ENCODE measurements at places on chromosomes 1 and 21. TPM values are rescaled to one million over a fixed set of nuclear protein-coding genes. Genes with fewer than 3 reads are reported as not detected.
A peak's percentile ranks its signal among the peaks of the same experiment; 100 is the strongest.

Gene TMCO4
- 15.9 TPM for total RNA-seq

Gene OBSCN
- 13.8 TPM for total RNA-seq

Gene FLG2
- total RNA-seq, result not detected

Gene SFN
- total RNA-seq, result 2.4 TPM

Gene NTMT2
- total RNA-seq, result not detected

Gene SLC19A2
- 5.1 TPM for total RNA-seq

Gene LAMB3
- 1.9 TPM for total RNA-seq

Gene SMCP
- not detected for total RNA-seq

- no peak overlapping the region for H3K27ac ChIP-seq
- peaks cover 3% of the 10 kb centered on the region for H3K4me1 ChIP-seq
- DNase-seq, result no peak
- no peak overlapping the region for H3K4me3 ChIP-seq
- H3K36me3 ChIP-seq, result peaks cover 64% of the 10 kb centered on the region
These were observed 7.7 kb upstream of the PSMD4 start for GRCh38 chr1:151246786-151247185.

DNA sequence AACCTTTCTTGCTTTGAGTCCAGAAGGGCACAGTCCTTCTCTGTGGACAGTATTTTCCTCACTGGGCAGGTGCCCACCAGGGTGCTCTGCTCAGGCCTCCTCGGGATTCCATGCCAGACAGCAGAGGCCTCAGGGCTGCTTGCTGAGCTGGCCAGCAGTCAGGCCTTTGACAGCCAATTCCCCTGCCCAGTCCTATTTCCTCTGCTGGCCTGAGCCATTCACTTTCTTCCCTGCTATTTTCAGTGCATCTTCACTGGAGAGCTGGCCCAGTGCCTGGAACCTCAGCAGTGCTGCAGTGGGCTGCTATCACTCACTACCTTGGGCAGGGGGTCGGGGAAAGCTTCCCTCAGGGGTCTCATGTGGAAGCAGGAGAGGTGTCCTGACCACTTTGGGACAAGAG is 33.2 kb downstream of the KCNA10 start:
- H3K4me3 ChIP-seq, result no peak overlapping the region
- H3K4me1 ChIP-seq, result no peaks in the 10 kb centered on the region
- no peak for DNase-seq

DNA sequence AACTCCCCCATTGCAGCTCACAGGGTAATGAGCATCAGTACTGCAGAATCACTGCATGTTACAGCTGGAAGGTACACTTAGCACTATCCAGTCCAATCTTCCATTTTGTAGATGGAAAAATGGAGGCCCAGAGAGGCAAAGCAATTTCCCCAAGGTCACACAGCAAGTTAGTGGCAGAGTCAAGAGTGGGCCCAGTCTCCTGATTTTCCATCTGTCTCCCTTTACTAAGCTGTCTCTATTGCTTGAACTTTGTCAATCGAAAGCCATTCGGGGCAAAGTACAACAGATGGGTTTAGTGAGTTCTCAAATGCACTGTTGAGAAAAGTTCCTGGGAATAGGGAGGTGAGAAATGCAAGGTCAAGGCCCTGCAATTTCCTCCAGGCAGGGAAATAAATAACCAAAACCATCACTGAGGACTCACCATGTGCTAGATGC is 50.4 kb upstream of the IFFO2 start:
- no peak overlapping the region for H3K4me3 ChIP-seq
- peaks cover 29% of the 10 kb centered on the region for H3K4me1 ChIP-seq
- DNase-seq, result no peak
- no peak overlapping the region for H3K27ac ChIP-seq
- H3K27me3 ChIP-seq, result peaks cover 4% of the 10 kb centered on the region

- H3K36me3 ChIP-seq, result no peaks in the 10 kb centered on the region
- no peaks in the 10 kb centered on the region for H3K27me3 ChIP-seq
- DNase-seq, result no peak
- no peak overlapping the region for H3K27ac ChIP-seq
- H3K4me1 ChIP-seq, result no peaks in the 10 kb centered on the region
These were observed 99.5 kb downstream of the LACTBL1 start for GRCh38 chr1:22872981-22873664.

DNA sequence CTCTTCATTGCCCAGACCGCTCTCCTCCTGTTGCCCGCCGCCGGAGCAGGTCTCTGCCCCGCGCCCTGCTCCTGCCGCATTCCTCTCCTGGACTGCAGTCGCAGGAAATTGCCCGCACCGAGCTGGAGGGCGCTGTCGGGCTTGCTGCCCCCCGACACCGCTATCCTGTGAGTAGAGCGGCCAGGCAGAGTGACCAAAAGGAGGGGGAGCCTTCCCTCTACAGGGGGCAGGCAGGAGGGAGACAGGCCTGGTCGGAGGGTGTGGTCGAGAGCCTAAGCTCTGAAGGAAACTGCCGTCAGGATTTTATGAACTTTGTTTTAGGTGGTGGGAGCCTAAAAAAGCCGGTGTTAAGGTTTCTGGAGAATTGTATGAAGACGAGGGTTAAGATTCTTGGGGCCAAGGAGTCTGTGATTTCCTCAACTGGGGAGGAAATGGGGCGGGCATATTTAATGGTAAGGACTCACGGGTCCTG is 517 bp downstream of the LRIG2 start:
- H3K27ac ChIP-seq, result peak overlapping the region; percentile 93
- H3K4me3 ChIP-seq, result peak overlapping the region; percentile 96
- H3K4me1 ChIP-seq, result peaks cover 32% of the 10 kb centered on the region

DNA sequence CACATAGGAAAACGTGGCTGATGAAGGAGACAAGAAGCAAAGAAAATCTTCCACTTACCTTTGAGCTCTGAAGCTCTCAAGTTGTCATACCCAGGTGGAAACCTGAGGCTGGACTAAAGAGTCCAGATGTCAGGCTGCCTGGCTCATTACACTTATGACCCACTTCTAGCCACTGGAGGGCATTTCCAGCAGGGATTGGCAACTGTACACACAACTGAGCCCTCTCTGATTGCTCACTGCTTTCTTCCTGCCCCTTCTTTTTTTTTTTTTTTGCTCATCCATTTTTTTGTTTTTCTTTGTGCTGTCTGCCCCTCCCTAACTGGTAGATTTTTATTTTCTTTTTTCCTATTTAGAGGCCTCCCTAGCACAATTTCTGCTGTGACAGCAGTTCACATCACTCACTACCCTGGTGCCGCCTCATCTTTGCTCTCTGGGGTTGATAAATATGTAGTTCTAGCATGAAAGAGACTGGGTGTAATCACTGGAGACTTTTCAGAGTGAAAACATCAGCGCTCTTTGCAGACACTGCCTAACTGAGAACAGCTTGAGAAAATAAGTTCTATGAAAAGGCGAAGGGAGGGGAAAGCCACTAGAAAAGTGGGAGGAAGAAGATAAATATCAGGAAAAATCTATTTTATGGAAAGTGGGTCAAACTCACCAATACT is 334.5 kb downstream of the NUF2 start:
- no peaks in the 10 kb centered on the region for H3K4me1 ChIP-seq
- no peak overlapping the region for H3K27ac ChIP-seq
- no peak for DNase-seq
- H3K36me3 ChIP-seq, result no peaks in the 10 kb centered on the region

DNA sequence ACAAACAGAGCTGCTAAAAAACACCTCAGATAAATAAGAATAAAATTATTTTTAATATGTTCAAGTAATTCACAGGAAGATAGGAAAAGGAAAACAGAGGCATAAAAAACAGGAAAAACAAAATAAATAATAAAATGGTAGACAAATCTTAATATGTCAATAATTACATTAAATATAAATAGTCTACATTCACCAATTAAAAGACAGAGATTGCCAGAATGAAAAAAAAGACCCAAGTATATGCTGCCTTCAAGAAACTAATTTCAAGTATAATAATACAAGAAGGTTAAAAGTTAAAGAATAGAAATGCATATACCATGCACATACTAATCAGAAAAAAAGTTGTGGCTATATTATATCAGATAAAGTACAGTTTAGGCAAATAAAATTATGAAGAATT is 1.9 kb downstream of the CYP2J2 start:
- no peak for DNase-seq
- peaks cover 24% of the 10 kb centered on the region for H3K27me3 ChIP-seq
- H3K27ac ChIP-seq, result no peak overlapping the region

- peak; percentile 55 for DNase-seq
- no peak overlapping the region for H3K4me3 ChIP-seq
- H3K27ac ChIP-seq, result no peak overlapping the region
- H3K27me3 ChIP-seq, result peaks cover 36% of the 10 kb centered on the region
These were observed 2.7 kb upstream of the SDC3 start for GRCh38 chr1:30911059-30911954.

DNA sequence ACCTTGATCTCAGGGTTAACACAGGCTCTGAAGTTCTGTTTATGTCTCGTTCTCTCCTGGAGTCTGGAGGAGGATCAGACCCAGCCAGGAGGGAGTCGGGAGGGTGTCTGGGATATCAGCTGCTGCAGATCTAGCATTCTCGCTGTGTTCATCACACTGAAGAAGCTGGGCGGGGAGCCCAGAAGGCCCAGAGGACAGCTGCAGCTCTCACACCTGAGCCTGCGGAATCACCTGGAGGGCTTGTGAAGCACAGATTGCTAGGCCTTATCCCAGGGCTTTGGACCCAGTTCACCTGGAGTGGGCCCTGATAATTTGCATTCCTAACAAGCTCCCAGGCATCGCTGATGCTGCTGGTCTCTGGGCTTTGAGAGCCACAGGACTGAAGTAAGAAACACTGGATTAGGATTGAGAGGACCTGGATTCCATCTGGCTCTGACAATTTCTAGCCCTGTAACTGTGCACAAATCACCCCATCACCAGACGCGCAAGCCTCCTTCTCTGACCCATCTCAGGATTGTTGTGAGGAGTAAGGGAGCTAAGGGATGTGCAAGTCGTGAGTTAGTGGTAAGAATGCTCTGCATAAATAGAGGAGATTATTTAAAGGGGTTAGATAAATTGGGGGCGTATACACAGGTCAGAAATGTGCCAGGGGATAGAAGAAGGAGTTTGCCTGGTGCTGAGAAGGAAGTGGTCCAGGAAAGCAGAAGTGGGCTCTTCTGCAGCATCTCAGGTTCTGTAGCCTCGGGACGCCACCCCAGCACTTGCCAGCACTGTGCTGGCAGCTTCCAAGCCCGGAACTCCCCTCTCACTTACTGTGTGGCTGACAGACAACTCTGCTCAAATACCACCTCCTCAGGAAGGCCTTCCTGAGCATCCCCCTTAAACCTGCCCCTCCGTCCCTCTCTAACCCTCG is 19.1 kb downstream of the ABCA4 start:
- peaks cover 14% of the 10 kb centered on the region for H3K27me3 ChIP-seq
- H3K4me1 ChIP-seq, result peaks cover 7% of the 10 kb centered on the region
- H3K27ac ChIP-seq, result no peak overlapping the region
- H3K36me3 ChIP-seq, result no peaks in the 10 kb centered on the region
- no peak overlapping the region for H3K4me3 ChIP-seq

DNA sequence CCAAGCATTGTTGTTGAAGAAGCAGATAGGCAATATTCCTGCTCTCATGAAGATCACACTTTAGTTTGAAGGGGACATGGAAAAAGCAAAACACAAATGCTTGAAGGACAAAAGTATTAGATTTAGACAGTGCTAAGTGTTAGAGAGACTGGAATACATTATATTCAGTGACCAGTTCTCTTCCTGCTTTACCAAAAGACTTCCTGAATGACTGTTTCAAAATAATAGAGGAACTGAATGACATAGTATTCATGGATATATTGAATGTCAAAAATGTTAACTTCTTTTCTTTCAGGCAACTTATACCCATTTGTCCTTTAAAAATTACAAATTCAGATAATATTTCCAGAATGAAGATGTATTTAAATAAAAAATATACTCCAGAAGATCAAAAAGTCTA is 178.0 kb upstream of the IVNS1ABP start:
- no peaks in the 10 kb centered on the region for H3K36me3 ChIP-seq
- H3K4me1 ChIP-seq, result peaks cover 5% of the 10 kb centered on the region
- no peak for DNase-seq
- no peaks in the 10 kb centered on the region for H3K27me3 ChIP-seq

GRCh38 chr1:151485685-151486255 is 25.4 kb upstream of the CGN start:
- H3K27me3 ChIP-seq, result no peaks in the 10 kb centered on the region
- no peak overlapping the region for H3K4me3 ChIP-seq
- no peak for DNase-seq
- H3K36me3 ChIP-seq, result no peaks in the 10 kb centered on the region
